ENCODE measurements at places on chromosomes 6 and 20.

DNA sequence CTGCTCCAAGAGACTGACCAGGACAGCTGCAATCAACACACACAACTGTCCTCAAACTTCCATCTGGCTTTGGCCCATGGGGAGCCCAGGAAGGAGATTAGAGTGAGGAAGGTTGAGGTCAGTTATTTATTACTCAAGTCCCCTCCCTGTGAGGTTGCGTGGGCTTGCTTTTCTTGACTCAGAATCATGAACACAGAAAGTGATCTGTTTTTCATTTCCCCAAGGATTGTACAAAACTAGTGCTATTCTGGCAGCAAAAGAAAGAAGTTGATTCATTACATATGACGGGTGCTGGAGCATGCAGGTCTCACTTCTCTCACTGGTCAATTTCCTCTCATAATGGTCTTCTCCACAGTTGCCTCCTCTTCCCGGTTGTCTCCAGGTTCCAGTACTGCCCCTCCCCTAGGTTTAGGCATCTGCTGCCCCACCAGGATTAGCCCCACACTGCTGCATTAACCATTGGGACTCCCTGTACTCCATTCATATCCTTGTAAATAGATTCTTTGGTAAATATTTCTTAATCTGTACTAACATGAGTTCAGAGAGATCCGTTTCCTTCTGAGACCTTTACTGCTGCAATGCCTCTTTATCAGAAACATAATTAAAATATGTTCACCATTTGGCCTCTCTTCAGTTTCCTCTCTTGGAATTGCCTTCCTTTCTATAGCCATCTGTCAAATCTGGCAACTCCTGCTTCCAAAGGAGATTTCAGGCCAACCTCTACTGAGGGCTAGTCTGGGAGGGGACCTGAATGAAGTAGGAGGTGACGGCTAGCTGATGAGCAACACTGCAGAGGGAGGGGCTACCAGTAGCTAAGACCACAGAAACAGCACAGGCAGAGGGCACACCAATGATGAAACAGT, 888.8 kb downstream of the QKI start:
- DNase-seq, result no peak

DNA sequence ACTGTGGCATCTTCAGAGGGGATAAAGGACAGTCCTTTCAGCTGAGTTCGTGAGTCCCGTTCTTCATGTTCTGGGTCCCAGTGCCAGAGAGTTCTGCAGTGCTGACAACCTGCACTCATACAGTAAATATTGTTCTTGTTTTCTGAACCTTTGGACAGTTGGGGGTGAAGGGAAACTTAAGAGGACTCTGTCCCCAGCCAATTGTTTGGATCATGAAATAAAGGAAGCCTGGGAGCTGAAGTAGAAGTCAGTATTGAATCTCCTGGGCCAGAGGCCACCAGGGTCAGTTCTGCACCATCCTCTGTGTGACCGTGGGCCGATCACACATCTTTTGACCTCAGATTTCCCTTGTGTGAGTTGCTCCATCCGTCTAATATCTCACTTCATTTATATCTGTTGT, 3.2 kb downstream of the SLC2A12 start:
- no peak for DNase-seq

DNA sequence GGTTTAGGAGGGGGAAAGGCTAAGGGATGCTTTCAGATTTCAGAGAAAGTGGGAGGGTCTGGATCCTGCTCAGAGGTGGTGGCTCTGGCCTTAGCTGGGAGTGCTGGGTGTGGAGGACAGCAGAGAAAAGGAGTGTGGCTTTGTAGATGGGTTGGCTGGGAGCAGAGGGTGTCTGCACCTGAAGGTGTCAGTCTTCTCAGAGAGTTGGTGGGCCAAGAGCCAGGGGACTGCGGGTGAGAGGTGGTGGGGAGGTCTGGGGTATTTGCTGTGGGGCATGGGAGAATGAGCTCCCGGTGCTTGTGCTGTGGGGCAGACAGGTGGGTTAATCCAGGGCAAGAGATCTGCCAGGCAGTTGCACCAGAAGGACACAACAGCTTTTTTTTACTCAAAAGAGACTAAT, 67.4 kb downstream of the TOX2 start:
- DNase-seq, result no peak

- DNase-seq, result no peak
Observed at GRCh38 chr20:760751-761417, 7.4 kb downstream of the SLC52A3 start.

DNA sequence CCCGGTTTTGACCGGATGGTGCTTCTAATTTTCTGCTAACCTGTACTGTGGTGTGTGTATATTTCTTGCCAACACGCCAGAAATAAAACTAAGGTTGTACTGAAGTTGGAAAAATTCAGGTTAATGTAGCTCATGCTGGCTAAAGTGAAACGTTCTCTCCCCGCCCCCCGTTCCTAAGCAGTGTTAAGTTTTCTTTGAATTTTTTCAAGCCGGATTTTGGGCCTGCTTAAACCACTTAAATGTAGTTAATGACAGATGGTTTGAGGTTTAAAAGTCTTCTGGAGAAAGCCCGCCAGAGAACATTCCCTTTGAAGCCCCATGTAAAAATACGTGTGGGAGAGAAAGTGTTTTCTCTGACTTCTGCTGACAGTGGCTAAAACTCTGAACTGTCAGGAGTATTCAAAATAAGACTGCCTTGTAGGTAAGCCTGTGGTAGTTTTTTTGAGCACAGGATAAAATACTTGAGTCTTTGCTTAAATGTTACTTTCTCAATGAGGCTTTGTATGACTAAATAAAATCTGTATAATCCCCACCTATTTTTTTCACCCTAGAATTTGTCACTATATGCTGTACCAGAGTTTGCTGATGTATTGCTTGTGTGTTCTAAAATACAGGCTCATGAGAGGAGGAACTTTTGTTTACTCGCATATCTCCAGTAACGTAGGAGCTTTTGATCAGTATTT, 101.3 kb downstream of the OR2B2 start:
- DNase-seq, result no peak

GRCh38 chr20:25020901-25021301, 28.4 kb upstream of the APMAP start:
- DNase-seq, result no peak

- no peak for DNase-seq
Observed at GRCh38 chr6:46583081-46583480, 69.5 kb downstream of the CYP39A1 start.

- no peak for DNase-seq
Observed at GRCh38 chr6:2817903-2818443, 23.7 kb downstream of the SERPINB1 start.

DNA sequence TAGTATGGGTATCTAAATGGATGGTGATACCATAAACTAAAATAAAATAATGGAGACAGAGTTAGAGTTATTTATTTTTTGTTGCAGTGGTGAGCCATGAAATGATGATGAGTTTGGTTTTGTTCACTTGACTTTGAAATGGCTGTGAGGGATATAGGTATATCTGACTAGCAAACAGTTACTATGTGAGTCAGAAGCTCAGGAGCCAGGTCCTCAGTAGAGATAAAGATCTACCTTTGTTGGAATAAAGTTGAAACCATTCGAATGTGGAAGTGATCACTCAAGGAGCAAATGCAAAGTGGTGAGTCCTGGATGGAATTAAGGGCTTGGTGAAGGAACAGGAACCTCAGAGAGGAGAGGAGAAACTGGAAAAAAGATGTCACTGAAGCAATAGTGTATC, 86.0 kb upstream of the TPD52L1 start:
- no peak for DNase-seq

- DNase-seq, result no peak
Observed at GRCh38 chr6:89727501-89727900, 89.0 kb upstream of the LYRM2 start.

DNA sequence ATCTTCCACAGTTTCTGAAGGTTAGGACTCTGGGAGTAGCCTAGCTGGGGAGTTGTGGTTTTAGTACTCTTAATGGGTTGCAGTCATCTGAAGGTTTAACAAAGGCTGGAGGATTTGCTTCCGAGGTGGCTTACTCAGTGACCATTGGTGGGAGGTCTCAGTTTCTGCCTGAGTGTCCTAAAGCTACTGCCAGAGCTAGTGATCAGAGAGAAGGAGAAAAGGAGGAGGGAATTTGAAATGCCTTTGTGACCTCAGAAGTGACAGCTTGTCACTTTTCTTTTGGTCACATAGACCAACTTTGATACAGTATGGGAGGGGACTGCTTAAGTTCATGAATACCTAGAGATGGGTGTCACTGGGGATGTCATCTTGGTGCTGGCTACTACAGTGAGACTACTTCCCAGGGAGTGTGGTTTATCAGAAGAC, 41.3 kb downstream of the NCOA3 start:
- no peak for DNase-seq

GRCh38 chr6:118080547-118080946, 173.5 kb downstream of the SLC35F1 start:
- no peak for DNase-seq

- DNase-seq, result no peak
Observed at GRCh38 chr20:44819936-44820335, 9.6 kb upstream of the RIMS4 start.

- DNase-seq, result no peak
Observed at GRCh38 chr6:110395221-110395620, 20.2 kb downstream of the DDO start.

- DNase-seq, result no peak
Observed at GRCh38 chr6:34273242-34273805, 24.5 kb upstream of the SMIM29 start.

DNA sequence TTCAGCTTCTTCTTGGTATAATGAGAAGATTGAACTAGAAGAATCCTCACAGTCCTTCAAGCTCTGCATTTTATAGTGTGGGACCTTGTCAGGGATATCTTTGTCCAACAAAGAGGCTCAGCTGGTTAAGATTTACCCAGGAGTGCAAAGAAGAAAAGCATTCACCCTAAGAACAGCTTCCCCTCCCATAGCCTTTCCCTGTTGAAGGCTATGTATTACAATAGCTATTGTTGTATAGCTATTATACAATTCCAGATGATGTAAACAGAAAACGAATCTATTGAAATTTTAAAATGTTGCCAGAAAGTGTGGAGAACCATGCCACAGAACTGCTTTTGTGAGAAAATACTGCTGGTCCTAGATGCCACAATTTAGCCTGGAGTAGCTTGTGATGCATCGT, 85.5 kb upstream of the CNKSR3 start:
- no peak for DNase-seq

GRCh38 chr6:43396408-43397149, 27.1 kb upstream of the ZNF318 start:
- DNase-seq, result no peak

- no peak for DNase-seq
Observed at GRCh38 chr6:123830120-123830519, 26.5 kb downstream of the NKAIN2 start.

- no peak for DNase-seq
Observed at GRCh38 chr6:80696268-80696667, 589.8 kb downstream of the BCKDHB start.

- DNase-seq, result no peak
Observed at GRCh38 chr20:63861365-63861934, at the start of gene ABHD16B. TSS of gene ABHD16B (plus strand) at chr20:63861498. CDS start at chr20:63861541, 43 bp downstream.

- DNase-seq, result no peak
Observed at GRCh38 chr6:107246972-107247615, 131.8 kb upstream of the BEND3 start.

DNA sequence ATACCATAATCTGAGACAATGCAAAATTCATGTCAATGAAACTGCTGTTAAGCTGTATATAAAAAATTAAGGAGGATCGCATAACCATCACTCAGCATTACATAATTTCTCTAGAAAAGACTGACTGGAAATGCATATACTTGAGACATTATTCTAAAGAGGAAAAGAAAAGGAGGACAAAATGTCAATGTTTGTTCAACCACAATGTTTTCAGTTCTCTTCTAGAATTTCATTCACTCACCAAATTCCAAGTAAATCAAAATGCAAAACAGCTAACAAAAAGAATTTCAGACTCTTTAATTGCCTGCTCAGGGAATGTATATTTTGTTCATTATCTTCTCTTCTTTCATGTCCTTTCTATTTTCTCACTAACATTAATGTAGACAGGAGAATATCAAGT, 106.2 kb upstream of the CCDC28A start:
- no peak for DNase-seq

DNA sequence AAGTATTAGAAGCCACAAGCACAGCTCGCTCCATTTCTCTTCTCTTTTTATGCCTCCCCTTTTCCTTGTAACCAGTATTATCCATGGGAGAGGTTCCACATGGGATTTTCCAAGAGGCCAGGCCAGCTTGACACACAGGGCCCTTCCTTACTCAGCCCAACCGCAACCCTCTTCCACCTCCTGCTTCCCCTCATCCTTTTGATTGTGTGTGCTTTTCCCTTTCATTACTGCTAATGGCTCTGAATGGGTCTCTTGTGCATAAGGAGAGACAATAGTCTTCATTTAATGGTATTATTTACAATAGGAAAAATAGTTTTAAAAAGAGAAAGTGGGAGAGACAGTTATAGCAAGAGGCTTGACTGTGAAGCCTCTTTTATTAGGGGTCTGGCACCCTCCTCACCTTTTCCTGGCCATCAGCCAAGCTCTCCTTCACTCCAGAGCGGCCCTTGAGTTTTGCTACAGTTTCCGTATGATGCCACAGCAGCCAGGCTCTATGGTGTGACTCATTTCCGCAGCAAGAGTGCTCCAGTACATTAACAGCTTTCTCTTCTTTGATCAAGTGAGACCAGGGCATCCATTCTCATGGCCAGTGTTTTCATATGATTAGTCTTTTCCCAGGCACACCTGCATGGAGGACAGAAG, 579.5 kb downstream of the TFAP2B start:
- DNase-seq, result no peak

DNA sequence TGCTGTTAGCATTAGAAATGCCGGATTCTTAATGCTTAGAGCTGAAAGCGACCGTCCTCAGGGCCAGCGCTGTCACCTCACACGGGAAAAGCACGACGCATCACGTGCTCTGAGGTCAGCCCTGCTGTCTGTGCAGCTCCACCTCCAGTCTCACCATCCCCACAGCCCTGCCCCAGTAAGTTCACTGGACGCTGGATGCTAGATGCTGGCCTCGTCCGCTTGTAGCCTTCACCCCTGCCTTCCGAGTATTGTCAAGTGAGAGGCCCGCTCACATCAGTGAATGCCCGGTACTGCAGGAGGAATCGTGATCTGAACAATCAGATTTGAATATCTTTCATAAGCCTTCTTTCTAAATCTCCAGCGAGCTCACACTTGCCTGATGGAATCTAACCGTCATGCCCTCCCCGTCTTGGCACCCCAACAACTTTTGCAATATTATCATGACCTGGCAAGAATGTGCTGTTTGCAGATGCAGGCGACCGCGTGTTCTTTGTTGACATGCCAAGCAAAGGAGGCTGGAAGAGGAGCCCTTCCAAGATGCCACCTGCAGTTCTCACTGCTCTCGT, 64.9 kb downstream of the DLL1 start:
- DNase-seq, result no peak

DNA sequence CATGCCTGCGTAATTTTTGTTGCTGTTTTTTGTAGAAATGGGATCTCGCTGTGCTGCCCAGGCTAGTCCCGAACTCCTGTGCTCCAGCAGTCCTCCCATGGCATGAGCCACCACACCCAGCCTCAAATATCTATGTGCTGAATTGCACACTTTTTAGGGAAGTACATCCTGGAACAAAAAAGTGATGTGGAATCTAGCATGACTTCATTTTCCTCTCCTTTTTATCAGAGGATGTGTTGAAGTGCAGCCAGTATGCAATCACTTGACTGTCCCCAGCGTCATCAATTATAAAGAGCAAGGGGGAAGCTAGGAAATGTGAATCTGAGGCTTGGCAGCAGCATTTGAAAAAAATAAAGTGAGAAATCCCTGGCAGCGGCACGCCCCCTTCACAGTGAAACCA, 6.4 kb upstream of the EXOC2 start:
- no peak for DNase-seq

GRCh38 chr6:49668083-49668511, 31.5 kb upstream of the RHAG start:
- DNase-seq, result no peak
